Adipocyte (in vitro differentiated cells): ENCODE measurements at places on chromosomes 13 and 19.

DNA sequence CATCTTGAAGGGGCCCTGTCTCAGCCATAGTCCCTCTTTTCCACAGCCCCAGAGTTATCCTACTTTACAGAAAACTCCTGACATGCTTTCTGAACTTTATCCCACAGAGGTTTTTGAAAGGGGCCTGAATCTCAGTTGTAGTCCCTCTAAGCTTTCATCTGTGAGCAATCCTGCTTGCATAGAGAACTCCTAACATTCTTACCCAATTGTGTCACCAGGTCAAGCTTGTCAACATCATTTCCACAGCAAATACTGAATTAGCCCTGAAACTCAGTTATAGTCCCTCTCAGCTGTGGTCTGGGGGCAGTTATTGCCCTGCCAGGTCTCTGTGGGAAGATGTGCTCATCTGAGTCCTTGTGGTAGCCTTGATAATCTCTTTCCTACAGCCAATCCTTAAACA is 2190.3 kb upstream of the PCDH20 start:
- DNase-seq = peak; percentile 17

DNA sequence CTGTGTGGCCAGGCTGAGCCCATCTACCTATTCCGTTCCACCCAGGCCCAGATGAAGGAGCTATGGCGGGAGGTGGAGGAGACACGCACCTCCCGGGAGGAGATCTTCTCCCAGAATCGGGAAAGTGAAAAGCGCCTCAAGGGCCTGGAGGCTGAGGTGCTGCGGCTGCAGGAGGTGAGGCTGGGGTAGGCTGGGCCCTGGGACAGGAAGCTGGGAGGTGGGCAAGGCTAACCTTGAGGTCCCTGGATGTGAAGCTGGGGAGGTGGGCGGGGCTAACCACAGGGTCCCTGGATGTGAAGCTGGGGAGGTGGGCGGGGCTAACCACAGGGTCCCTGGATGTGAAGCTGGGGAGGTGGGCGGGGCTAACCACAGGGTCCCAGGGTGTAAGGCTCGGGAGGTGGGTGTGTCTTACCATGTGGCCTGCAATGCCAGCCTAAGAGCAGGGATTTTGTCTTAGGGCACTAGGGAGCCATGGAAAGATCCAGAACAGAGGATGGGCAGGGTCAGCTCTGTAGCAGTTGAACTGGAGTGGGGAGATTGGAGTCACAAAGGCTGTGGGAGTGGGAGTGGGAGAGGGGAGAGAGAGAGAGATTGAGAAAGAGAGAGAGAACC is 36.9 kb downstream of the KCNC3 start:
- no peak for DNase-seq

- no peak for DNase-seq
Measured at GRCh38 chr19:51739466-51740213, 12.0 kb downstream of the FPR1 start.

GRCh38 chr13:97726664-97727280 is 226.7 kb upstream of the IPO5 start:
- DNase-seq = peak; percentile 60

- peak; percentile 9 for DNase-seq
Measured at GRCh38 chr13:40271931-40272775, 394.3 kb downstream of the FOXO1 start.
